ENCODE measurements at places on chromosomes 1 and 21.

- no peak for DNase-seq
These were observed 684.5 kb downstream of the PTPRU start for GRCh38 chr1:29920784-29921183.

- no peak for DNase-seq
These were observed 28.9 kb downstream of the FAAP20 start for GRCh38 chr1:2165646-2166045.

- DNase-seq, result no peak
These were observed 43.2 kb upstream of the TACSTD2 start for GRCh38 chr1:58620259-58620658.

GRCh38 chr1:186871784-186872183 lies 43.0 kb downstream of the PLA2G4A start:
- DNase-seq, result peak; percentile 1

GRCh38 chr1:210335001-210335400 lies 6.3 kb downstream of the HHAT start:
- DNase-seq, result no peak

GRCh38 chr1:54328066-54328636 lies 78.0 kb downstream of the SSBP3 start:
- DNase-seq, result no peak

DNA sequence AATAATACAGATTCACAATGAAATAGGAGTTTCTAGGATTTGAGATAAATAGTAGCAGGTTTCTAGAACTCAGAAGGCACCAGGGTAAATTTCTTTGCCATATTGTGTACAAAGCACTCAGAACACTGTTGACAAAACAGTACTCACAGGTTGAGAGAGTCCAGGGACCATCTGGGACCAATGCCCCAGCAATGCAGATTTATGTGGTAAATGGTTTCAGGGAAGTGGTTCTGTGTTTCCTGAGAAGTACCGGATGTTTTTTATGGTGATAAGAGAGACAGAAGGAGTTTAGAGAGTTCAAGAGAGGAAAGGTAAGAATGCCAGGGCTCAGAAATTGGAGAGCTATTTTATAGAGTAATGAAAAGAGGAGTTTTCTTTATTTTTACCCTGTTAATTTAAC lies 29.6 kb upstream of the DIPK1A start:
- no peak for DNase-seq

- peak; percentile 50 for DNase-seq
These were observed 509 bp downstream of the GDAP2 start for GRCh38 chr1:117928881-117929342.

DNA sequence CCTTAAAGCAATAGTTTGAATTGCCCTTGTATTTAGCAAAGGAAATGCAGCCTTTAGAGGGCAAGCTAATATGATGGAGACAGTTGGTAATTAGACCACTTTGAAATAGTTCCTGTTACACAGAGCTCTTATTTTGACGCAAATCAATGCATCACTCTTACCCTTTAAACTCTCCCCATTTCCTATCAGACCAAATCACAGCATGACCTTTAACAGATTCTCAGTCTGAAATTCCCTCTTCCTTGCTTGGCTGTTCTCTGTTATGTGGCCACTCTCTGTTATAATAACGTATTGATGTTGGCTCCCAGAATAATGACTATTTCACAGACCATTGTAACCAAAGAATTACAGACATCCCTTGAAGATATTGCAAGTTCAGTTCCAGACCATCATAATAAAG lies 66.9 kb upstream of the NGF start:
- no peak for DNase-seq

DNA sequence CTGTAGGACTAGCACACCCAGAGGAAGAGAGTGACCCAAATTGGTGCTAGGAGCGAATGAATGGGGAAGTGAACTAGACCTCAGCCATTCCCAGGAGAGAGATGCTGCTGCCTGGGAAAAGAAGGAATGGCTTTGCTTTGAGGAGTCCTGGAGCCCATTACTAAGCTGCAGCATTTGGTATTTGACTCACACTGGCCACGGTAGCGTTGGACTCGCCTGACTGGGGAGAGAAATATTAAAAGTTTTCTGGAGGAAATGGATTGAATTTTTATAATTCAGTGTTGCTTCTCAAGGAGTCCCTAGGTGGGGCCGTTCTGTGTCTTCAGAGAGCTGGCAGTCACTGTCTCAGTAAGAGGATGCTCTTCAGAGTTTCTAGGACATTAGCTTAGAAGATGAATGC lies 40.2 kb downstream of the PIK3CD start:
- DNase-seq, result no peak

DNA sequence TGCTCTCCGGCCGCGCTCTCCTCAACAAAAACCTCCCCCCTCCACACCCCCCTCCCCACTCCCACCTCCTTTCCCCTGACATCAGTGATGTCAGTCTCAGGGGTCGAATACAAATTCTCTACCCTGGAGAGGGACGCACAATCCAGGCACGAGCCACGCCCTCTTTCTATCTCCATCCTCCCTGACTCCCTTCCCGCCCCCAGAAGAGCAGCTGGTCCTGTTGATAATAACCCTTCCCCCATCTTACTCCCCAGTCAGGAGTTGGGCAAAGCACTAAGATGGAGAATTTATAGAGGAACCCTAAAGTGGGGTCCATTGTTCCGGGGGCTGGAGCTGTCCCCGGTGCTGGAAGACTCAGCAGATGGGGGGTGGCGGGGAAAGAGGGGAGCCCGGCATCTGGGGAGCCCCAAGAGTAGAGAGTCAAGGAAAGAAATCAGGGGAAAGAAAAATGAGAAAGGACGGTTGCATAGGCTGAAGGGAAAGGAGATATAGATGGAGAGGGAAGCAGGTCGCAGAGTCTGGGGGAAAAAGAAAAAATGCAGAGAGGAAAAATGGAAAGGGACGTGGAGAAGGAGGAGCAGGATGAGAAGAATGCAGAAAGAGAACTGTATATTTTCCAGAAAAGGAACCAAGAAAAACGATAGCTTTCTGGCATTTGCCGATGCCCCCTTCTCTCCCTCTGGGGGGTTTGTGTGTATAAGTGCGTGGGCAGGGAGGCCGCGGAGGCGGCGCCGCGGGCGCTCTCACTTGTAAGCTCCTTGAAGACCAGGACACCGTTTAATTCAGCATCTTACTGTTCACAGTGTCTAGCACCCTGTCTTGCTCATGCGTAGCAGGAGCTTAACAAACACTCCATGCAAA lies at the start of gene CELF3:
Gene CELF3, minus strand, starts transcription at position 33 of the 861 bp plus-strand sequence. CDS start 783 bp downstream, outside the sequence.
- peak; percentile 78 for DNase-seq

DNA sequence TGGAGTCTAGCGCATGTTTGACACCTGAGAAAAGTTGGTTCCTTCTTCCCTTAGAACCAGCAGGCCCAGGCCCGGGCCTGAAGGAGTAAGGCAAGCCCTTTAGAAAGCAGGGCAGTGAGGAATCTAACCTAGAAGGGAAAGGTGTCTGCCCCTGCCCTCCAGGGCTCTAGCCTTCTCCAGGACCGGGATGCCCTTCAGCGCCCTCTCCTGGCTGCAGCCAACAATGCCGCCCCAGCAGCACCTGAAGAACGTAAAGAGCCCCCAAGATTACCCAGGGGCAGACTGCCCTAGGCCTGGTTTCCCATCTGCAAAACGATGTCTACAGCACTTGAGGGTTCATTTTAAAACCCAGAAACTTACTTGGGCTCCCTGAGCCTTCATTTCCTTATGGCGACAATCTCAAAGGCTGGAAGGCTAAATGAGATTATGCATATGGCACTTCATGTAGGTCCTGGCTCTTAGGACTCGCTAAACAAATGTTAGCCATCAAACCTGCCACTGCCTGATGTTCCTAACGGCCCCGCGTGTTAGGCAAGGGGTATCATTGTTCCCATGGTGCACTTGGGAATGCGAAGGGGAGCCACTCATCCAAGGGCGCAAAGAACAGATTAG lies 106.7 kb upstream of the KLHDC7A start:
- DNase-seq, result peak; percentile 52

DNA sequence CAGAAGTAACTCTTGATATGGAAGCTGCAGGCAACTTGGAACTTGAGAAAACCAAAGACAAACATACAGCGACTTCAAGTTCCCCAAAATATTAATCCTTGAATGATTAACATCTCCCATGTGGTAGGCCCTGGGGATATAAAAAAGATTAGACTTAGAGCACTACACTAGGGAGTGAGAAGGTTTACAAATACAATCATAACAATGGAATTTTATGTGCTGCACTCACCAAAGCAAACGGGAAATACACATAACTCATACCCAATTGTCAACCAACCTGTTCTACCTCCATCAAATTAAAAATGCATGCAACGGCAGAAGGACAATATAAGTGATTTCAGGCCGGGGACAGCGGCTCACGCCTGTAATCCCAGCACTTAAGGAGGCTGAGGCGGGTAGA lies 3.7 kb downstream of the SMYD3 start:
- no peak for DNase-seq

DNA sequence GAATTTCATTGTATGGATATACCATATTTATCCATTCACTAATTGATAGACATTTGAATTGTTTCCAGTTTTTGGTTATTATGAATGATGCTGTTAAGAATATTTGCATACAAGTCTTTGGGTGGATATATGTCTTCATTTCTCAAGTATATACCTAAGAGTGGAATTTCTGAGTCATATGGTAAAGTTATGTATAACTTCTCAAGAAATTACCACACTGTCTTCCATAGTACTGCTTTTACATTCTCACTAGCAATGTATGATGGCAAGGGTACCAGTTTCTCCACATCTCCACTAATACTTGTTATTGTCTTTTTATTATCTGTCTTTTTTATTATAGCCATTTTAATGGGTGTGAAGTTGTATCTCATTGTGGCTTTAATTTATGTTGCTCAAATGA lies 74.6 kb upstream of the TENT5C start:
- DNase-seq, result no peak

- no peak for DNase-seq
These were observed 3.3 kb downstream of the C21orf58 start for GRCh38 chr21:46320331-46320801.

Measured in neuronal stem cell (in vitro differentiated cells).